ENCODE measurements at places on chromosomes 2 and 18.

- DNase-seq, result no peak
These were observed 19.2 kb downstream of the PPP4R3B start for GRCh38 chr2:55598056-55598795.

GRCh38 chr2:158138255-158138654 lies 36.6 kb downstream of the UPP2 start:
- no peak for DNase-seq

DNA sequence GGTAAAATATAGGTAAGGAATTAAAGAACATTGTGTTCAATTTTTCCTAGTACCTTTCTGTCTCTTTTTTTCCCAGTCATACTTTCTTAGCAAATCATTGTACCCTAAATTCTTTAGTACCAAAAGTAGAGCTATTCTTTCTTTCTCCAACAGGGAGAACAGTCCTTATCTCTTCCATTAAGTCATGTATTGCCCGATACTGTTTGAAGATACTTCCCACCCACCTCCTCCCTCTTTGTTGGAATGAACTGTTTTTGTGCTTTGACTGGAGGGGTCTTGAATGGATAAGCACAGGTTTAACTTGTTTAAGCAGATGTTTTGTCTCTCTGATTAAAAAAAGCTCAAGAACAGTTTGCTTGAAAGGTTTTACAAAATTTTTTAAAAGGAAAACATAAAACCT lies 41.3 kb downstream of the RAB10 start:
- no peak for DNase-seq

DNA sequence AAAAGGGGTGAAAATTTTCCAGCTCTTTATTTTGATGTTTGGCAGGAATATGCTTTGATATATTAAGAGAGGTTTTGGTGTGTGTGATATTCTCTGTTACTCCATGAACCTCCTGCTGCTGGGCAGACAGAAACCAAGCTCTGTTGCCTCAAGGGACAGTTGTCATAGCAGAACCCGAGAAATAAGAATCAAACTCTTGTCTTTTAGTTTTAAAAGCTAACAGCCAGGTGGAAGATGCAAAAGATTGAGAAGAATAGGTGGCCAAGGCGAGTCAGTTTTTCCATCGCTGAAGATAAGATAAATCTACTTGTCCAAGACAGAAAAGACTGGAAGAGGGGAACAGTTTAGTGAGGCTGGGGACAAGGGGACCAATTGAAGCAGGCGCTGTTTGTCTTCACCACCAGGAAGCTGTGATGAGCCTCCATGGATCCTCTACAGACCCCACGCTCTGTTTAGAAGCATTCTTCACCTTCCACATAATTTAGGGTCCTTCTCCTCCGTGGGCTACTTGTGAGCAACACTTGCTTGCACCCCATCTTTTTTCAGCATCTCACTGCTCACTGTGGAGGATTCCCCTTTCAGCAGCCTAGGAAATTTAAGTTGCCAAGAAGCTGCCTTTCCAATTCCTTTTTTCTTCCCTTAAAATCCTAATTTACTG lies 23.9 kb downstream of the PMAIP1 start:
- DNase-seq, result no peak

DNA sequence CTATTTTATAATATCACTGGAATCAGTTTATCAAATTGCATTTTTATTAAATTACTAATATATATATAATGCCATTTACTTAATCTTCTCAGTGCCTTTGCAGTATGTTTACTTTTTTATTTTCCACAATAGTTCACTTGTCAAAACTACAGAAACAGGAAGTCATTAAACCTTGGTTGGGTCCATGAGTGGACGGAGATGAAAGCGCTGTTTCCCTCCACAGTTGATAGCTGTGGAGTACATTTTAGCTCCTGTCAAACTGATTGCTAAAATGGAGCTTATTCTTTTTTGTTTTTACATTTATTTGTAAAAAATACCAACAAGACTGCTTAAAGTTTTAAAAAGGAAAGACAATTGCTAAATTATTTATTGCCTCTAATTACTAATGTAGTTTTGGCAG lies 19.2 kb downstream of the MFF start:
- DNase-seq, result no peak

GRCh38 chr2:30104307-30104706 lies 42.5 kb upstream of the YPEL5 start:
- DNase-seq, result no peak

- DNase-seq, result no peak
These were observed 334.4 kb downstream of the LRP1B start for GRCh38 chr2:141796449-141796848.

DNA sequence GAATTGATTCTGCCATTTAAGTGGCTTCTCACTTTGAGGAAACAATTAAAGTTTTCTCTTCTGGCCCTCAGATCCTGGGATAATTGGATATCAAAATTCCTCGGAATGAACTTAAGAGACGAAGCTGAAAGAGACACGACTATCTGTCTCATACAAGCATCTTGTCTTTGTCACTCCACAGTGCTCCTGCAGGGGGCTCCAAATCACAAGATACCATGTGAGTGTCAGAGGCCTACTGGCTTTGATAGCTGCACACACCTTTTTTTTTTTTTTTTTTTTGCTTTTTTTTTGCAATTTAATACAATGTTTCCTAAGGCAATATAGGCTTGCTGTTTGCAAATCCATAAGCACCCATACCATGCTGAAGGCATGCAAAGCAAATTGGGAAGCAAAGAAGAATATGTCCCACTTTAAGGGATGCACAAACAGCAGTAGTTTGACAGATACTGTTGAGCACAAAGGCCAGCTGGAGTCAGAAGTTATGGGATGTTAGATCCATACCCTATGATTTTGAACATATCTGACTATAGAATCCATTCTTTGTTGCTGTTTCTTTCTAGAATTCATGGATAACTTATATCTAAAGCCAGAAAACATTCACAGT lies 109.0 kb upstream of the CBLN2 start:
- peak; percentile 72 for DNase-seq

GRCh38 chr18:60191926-60192325 lies 180.6 kb downstream of the MC4R start:
- no peak for DNase-seq

DNA sequence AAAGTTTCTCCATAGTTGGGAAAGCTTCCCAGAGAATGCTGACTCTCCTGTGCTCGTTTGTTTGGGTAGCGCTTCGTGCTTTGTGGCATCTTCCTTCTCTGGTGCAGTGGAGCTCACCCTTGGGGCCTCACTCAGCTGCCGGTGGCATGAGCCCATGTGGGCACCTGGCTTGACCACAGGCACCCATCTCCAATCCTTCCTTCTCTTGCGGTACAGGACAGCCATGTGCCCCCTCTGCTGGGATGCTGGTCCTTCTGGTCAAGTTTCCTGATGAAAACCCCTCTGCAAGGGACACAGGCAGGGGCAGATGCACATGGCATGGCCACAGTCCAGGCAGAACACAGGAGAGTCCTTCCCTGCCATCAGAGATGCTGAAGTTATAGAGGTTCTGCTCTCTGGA lies 555.9 kb upstream of the HS6ST1 start:
- no peak for DNase-seq

DNA sequence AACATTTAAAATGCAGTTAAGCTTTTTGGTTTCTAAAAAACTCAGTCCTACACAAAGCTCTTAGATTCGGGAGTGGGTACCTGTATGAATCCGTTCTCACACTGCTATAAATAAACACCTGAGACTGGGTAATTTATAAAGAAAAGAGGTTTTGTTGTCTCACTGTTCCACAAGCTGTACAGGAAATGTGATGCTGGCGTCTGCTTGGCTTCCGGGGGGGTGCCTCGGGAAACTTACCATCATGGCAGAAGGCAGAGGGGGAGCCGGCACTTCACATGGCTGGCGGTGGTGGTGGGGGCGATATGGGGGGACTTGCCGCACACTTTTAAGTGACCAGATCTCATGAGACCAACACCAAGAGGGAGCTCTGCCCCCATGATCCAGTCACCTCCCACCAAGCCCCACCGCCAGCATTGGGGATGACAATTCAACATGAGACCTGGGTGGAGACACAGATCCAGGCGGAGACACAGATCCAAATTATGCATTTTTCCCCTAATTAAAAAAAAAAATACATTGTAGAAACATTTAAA lies 222.5 kb downstream of the GBX2 start:
- DNase-seq, result no peak

DNA sequence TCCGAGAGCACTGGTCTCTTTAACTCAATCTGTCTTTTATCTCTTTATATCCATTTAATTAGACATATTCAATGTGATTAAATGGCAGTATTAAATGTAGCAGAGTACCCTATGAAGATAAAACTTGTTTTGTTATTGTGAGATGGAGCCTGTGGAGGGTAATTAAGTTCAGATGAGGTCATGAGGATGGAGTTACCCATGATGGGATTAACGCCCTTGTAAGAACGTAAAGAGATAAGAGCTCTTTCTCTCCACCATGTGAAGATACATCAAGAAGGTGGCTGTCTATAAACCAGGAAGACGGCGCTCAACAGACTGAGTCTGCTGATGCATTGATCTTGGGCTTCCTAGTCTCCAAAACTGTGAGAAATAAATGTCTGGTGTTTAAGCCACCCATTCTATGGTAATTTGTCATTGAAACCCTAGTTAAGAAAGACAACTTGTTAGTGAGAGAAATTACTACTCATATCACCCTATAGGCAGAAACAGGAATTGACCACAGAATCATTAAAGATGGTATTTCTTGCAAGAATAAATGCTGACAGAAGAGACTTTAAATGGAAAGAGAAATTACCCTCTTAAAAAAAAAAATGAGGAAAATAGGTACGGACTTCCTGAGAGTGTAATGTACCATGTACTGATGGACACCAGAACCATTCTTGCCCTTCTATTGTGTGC lies 738.7 kb upstream of the CHAC2 start:
- no peak for DNase-seq

- DNase-seq, result no peak
These were observed 129.9 kb downstream of the SOCS6 start for GRCh38 chr18:70418546-70419311.

- DNase-seq, result no peak
These were observed 8.0 kb downstream of the TUBA3E start for GRCh38 chr2:130190237-130190636.

- no peak for DNase-seq
These were observed 215.6 kb downstream of the HDAC4 start for GRCh38 chr2:239184968-239185903.

DNA sequence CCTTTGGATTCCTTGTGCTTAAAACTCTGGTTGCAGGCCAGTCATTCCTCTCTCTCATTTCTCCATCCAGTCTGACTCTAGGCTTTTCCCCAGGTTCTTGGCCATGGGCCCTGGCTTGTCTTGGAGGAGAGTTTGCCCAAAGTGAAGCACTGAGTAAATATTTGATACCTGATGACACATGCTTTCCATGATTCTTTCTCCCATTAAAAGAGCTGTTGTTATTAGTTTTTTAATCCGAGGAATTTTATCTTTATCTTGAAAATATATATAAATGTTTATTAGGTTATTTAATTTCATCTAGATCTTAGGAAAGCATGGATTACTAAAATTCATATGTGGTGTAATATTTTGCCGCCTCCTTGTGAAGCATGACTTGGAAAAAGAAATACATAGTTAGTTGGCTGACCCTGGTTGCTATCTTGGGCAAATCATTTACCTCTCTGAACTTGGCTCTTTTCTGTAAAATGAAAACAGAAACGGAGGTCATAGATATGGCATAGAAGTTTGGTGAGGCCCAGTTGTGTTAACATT lies 650.1 kb downstream of the SLC4A3 start:
- DNase-seq, result no peak

DNA sequence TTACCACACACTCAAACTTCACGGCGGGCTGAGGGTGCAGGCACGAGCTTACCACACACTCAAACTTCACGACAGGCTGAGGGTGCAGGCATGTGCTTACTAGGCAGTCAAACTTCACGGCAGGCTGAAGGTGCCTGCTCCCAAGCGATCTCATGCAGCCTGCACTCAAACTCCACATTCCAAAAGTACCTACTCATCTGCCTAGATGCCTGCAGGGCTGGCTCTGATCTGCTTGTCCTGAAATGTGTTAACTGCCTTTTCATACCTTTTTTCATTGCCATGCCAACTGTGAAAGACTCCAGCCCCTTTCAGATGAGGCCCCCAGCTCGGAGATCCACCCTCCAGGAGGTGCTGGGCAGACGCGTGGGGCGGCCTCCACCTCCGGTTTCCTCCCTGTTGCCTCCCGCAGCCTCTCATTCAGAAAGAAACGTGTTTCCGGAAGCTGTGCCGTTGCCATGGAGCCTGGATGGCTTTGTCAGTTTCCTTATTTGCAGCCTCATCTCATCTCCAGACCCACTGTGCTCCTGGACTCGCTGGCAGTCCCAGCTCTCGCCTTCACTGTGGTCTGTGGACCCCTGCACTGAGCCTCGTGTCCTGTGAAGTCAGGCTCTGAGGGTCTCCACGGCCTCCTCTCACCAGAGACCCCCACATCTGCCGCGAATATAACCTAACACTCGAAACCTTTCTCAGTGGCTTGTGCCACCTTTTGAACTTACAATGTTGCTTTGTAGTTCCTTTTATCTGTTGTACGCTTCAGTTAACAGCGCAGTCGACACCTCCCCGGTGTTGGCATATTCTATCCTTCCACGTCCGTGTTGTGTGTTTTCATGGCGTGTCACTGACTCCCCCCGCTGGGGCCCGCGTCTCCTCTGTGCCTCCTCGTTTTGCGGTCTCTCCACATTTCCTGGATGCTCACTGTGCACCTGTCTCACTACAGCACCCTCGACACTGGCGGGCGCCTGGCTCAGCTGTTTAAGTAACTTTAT lies 106.1 kb upstream of the ALKAL2 start:
- no peak for DNase-seq

GRCh38 chr2:108297436-108298141 lies 8.9 kb downstream of the SULT1C2 start:
- no peak for DNase-seq

DNA sequence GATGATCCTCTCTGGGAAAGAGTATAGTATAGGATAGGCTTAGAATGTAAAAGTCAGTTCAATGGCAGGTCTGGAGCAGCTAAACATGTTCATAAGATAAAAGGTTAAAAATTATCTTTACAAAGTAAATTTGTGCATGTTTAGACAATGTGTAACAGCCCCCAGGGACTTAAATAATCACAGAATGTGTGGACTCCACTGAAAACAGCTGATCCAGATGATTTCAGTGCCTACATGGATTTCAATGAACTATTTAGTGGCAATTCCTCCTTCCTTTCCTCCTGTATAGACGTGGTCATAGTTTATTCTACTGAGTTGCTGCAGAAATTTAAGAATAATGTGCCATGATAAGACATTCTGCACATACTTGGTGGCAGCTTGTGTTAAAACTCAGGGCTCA lies 42.9 kb downstream of the ARHGEF33 start:
- DNase-seq, result no peak

DNA sequence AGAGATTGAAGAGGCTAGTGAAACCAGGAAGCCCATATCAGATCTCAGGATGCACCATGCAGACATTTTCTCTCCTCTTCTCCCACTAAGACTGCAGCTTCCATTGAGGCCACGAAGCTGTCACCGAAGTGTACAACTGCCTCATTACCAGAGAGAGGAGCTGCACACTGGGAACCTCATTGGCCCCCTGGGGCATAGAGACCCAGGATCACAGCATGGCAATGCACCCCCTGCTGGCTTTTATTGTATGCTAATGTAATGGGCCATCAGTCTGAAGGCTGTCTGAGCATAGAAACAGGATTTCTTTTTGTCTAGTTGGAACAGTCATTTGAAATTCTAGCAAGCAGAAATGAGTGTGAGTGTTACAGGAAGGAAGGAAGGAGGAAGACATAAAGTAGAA lies 861.6 kb upstream of the CELF4 start:
- DNase-seq, result no peak

- DNase-seq, result no peak
These were observed 205.2 kb downstream of the AGPS start for GRCh38 chr2:177597759-177598158.

GRCh38 chr2:190199530-190199929 lies 120.1 kb downstream of the HIBCH start:
- DNase-seq, result no peak
